ENCODE measurements at places on chromosomes 7 and 10.

GRCh38 chr10:129695671-129696070 is 228.6 kb downstream of the MGMT start:
- DNase-seq, result no peak

GRCh38 chr10:113476673-113477072 is 76.2 kb upstream of the HABP2 start:
- no peak for DNase-seq

DNA sequence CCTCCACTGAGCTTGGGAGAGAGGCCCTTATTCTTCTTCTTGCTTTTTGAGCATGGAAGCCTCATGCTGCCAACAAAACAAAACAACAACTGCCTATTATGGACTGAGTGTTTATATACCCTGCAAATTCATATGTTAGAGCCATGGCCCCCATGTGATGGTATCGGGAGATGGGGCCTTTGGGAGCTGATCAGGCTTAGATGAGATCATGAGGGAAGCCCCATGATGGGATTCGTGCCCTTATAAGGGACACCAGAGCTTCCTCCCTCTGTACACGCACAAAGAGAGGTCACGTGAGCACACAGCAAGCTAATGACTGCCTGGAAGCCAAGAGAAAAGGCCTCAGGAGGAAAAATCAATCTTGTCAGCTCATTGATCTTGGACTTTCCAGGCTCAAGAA is 235.0 kb downstream of the FANK1 start:
- no peak for DNase-seq

DNA sequence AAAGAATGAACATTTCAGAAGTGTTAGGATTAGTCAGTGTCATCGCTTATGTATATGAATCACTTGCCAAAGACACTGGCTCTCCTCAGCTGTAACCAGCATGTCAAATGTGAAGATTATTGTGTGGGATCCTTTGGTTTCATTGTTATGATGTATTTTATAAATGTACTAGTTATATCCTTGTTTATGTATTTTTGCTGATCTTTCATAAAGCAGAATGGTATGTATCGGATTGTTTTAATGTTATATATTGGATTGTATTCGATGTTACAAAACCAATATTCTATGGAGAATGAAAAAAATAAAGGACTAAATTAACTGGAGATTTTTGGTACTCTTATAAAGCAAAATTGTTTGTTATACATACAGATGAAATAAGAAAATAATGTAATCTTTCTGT is 49.2 kb downstream of the ACADSB start:
- DNase-seq, result no peak
